Activated B cell treated with CpG ODN at 0.5 μM for 24 hours (primary cell): ENCODE measurements at places on chromosomes 2 and 18.
A peak's percentile ranks its signal among the peaks of the same experiment; 100 is the strongest.

DNA sequence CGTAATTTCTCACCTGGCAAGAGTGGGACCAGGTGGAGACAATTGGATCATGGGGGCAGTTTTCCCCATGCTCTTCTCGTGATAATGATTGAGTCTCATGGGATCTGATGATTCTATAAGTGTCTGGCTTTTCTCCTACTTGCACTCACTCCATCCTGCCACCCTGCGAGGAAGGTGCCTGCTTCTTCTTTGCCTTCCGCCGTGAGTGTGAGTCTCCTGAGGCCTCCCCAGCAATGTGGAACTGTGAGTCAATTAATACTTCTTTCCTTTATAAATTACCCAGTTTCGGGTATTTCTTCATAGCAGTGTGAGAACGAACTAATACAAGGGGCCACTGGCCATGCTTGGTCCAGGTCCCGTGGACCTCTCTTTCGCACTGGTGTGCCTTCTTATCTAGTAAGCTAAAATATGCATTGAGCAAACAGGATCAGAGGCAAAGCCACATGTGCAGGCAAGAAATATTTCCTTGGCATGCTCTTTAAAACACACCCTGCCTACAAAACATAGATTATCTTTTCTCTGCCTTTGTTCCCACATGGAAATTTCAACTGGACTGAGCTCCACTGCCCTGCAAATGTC, 821.1 kb downstream of the TRIB2 start:
- H3K27me3 ChIP-seq: no peaks in the 10 kb centered on the region
- H3K36me3 ChIP-seq: no peaks in the 10 kb centered on the region
- H3K4me1 ChIP-seq: no peaks in the 10 kb centered on the region
- no peak overlapping the region for H3K27ac ChIP-seq

DNA sequence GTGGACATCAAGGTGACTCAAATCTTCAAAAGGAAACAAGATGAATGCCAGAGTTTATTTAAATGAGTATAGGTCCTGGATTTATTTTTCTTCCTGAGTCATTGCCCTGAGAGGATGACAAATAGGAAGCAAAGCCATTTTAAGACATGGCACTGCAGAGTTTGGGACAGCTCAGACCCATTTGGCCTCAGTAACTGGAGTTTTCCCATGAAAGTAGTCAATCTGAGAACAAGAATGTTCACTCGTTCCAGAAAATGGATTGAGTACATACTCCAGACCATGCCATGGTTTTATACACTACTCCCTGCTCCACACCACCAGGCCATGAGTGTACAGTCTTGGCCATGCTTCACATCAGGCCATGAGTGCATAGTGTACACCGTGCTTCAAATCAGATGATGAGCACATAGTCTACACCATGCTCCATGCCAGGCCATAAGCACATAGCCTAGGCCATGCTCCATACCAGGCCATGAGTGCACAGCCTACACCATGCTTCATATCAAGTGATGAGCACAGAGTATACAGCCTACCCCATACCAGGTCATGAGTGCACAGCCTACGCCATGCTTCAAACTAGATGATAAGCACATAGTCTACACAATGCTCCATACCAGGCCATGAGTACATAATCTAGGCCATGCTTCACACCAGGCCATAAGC, 202.4 kb downstream of the FBXO15 start:
- DNase-seq: no peak
- H3K27ac ChIP-seq: no peak overlapping the region
- peaks cover 8% of the 10 kb centered on the region for H3K4me1 ChIP-seq
- no peak overlapping the region for H3K4me3 ChIP-seq

DNA sequence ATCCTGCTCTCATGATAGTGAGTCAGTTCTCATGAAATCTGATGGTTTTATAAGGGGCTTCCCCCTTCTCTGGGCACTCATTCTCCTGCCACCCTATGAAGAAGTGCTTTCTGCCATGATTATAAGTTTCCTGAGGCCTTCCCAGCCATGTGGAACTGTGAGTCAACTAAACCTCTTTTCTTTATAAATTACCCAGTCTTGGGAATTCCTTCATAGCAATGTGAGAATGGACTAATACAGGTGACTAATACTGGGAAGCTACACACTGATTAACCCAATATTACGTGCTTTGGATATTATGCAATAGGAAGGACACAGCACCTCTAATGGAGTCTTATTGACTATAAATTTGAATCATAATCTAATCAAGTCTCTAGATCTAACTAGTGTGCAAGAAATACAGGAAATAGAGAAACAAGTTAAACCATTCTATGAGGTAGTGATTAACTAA, 107.2 kb upstream of the ETAA1 start:
- peaks cover 2% of the 10 kb centered on the region for H3K27me3 ChIP-seq
- H3K27ac ChIP-seq: no peak overlapping the region
- no peak overlapping the region for H3K4me3 ChIP-seq
- DNase-seq: no peak
- no peaks in the 10 kb centered on the region for H3K4me1 ChIP-seq

- peak overlapping the region; percentile 17 for H3K4me3 ChIP-seq
- peaks cover 92% of the 10 kb centered on the region for H3K36me3 ChIP-seq
- H3K4me1 ChIP-seq: peaks cover 60% of the 10 kb centered on the region
- no peak for DNase-seq
- H3K27me3 ChIP-seq: no peaks in the 10 kb centered on the region
- H3K27ac ChIP-seq: peak overlapping the region; percentile 89
Observed at GRCh38 chr2:230471074-230471473, 55.1 kb downstream of the SP100 start.

DNA sequence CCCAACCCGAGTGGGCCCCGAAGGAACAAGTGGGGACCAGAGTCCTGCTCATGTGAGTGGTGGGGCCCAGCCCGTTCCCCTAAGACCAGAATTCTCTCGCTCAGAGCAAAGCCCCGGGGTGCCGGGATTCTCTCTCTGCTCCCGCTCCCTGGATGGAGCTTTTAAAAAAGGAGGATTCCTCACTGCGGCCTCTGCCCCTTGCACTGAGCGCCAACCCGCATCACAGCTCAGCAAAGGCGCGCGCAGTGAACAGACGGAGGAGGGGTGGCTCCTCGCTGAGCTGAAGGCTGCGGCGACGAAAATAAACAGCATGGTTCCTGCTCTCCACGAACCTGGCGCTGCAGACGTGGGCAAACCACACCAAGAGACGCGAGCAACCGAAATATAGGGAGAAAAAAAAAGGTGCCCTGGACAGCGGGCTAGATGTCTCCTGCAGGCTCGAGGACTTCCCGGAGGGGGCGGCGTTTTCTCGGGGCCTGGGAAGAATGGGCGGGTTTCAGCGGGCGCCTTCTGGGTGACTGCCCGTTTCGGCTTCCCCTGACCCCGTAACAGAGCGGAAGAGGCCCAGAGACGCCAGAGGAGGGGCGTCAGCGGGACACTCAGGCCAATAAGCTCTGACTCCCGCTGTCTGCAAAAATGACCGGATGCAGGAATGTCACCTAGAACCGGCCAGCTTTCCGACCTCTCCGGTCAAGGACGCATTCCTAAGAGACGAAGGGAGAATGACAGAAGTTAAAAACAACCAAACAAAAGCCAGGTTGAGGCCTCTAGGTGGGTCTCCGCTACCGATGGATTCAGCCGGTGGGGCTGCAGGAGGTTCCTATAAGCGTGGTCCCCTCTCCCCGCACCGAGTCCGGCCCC, 819 bp upstream of the KLF11 start:
- peaks cover 10% of the 10 kb centered on the region for H3K36me3 ChIP-seq
- H3K4me3 ChIP-seq: peak overlapping the region; percentile 87
- DNase-seq: peak; percentile 37
- peak overlapping the region; percentile 86 for H3K27ac ChIP-seq
- peaks cover 23% of the 10 kb centered on the region for H3K4me1 ChIP-seq

- H3K4me3 ChIP-seq: no peak overlapping the region
- H3K4me1 ChIP-seq: no peaks in the 10 kb centered on the region
- H3K27me3 ChIP-seq: peaks cover 13% of the 10 kb centered on the region
- DNase-seq: no peak
Observed at GRCh38 chr18:23106575-23106974, 28.7 kb upstream of the CABLES1 start.

DNA sequence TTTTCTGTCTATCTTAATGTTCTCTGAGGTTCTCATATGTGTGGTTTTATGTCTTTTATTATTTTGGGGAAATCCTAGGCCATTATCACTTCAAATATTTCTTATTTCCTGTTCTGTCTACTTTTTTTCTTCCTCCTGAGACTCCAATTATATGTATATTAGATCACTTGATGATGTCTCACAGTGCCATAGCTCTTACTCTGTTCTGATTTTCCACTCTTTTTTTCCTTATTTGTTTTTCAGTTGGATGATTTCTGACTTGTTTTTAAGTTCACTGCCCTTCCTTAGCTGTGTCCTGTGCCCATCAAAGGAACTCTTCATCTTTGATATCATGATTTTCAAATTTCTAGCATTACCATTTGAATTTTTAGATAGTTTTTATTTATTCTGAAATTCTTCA, 24.1 kb downstream of the FAM228B start:
- H3K27me3 ChIP-seq: no peaks in the 10 kb centered on the region
- no peak overlapping the region for H3K27ac ChIP-seq
- no peaks in the 10 kb centered on the region for H3K4me1 ChIP-seq
- DNase-seq: no peak
- peaks cover 38% of the 10 kb centered on the region for H3K36me3 ChIP-seq

DNA sequence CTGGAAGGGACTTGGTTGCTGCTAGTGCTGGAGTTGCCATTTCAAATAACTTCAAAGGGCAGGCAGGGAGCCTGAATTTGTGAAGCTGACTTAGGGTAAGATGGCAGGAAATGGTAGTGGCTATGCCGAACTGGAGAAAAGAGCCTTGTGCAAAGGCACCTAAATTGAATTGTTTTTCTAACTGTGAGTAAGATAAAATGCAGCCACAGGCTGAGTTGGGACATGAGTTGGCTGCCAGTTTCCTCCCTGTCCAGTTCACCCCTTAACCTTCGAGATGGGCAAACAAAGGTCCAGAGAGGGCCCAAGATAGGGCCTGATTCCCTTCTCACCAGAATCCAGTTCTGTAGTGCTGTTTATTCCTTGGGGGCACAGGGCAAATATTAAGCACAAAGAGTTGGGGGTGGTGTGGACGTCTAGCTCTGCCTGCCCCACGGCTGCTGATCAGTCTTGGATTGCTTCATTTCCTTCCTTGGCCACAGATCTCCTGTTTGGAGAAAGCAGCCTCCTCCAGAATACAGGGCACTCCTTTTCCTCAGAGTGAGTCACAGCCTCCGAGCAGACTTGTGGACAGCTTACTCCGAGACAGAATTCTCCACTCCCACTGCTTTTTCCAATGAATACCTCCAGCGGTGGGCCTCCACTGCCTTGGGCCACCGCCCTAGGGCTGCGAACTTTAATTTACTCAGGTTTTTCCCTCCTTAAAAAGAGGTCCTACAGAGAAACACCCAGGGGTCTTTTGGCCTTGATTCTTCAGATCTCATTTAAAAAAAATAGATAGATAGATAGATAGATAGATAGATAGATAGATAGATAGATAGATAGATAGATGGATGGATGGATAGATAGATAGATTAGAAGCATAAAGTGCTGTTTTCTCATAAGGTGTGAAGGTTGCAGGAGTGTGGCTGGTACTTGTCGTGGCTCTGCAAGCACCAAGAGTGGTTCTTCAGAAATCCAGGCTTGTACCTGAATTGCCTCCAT, 18.4 kb upstream of the SLC20A1 start:
- H3K27me3 ChIP-seq: no peaks in the 10 kb centered on the region
- H3K4me1 ChIP-seq: peaks cover 34% of the 10 kb centered on the region
- DNase-seq: no peak
- H3K36me3 ChIP-seq: no peaks in the 10 kb centered on the region
- no peak overlapping the region for H3K27ac ChIP-seq
- no peak overlapping the region for H3K4me3 ChIP-seq

- peaks cover 2% of the 10 kb centered on the region for H3K27me3 ChIP-seq
- no peak overlapping the region for H3K4me3 ChIP-seq
- peaks cover 5% of the 10 kb centered on the region for H3K4me1 ChIP-seq
- no peaks in the 10 kb centered on the region for H3K36me3 ChIP-seq
- no peak for DNase-seq
- no peak overlapping the region for H3K27ac ChIP-seq
Observed at GRCh38 chr18:68662754-68663153, 52.2 kb downstream of the TMX3 start.

DNA sequence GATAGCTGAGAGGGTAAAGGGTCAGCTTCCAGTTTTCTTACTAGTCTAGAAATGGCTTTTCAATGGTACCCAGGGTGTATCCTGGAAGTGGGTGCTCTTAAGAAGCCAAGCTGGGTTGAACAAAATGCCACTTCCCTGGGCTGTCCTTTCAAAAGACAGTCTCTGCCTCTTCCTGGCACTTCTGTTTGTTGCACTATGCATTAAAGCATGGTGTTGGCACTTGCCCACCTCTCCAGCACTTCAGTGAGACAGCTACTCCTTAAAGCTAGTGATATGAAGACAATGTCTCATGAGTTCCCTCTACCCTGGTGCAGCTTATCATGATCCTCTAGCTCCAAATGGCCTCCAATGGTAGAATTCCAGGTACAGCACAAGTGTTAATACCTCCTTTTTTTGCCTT, 74.3 kb upstream of the IGFBP5 start:
- no peak overlapping the region for H3K27ac ChIP-seq
- H3K27me3 ChIP-seq: peaks cover 2% of the 10 kb centered on the region
- H3K4me1 ChIP-seq: no peaks in the 10 kb centered on the region
- H3K4me3 ChIP-seq: no peak overlapping the region
- DNase-seq: no peak
- H3K36me3 ChIP-seq: no peaks in the 10 kb centered on the region

DNA sequence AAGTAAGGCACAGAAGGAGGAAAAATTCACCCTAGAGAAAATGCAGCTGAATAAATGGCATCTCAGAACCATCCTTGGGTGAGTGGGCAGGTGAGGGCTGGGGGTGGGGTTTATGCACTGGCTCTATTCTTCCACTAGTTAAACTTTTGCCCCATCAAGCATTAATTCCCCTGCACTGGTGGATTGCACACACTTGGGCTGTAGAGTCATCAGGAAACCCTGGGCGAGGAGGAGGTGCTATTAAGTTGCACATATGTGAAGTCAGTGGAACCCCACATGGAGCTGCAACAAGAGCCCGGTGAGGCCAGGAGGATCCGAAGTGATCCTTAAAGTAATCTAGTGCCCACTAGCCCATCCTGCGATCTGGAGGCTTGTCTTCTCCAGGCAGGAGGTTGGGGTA, 6.8 kb upstream of the DNAJB2 start:
- DNase-seq: no peak
- no peaks in the 10 kb centered on the region for H3K36me3 ChIP-seq
- H3K27ac ChIP-seq: no peak overlapping the region
- no peak overlapping the region for H3K4me3 ChIP-seq
- peaks cover 13% of the 10 kb centered on the region for H3K4me1 ChIP-seq
- H3K27me3 ChIP-seq: no peaks in the 10 kb centered on the region

DNA sequence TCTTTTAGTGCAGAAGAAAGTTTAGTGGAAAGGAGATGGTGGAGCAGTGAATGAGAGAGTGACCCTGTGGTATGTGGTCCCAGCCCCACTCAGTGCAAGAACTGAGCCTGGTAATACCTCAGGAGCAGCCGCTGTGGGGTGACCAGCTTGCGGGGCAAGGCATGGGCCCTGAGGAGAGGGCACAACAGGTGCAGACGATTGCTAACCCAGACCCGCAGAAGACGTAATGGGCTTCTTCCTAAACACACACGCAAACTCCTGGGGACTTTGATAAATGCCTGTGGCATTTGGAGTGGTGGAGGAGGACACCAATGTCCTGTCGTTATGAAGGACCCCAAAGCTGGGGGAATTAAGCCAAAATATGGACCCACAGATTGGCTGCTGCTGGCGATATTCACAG, 78.7 kb downstream of the GFPT1 start:
- peaks cover 2% of the 10 kb centered on the region for H3K36me3 ChIP-seq
- peaks cover 19% of the 10 kb centered on the region for H3K27me3 ChIP-seq
- DNase-seq: no peak
- no peak overlapping the region for H3K27ac ChIP-seq
- H3K4me3 ChIP-seq: peak overlapping the region; percentile 5
- peaks cover 33% of the 10 kb centered on the region for H3K4me1 ChIP-seq
